ENCODE measurements at places on chromosomes 2 and 18.

DNA sequence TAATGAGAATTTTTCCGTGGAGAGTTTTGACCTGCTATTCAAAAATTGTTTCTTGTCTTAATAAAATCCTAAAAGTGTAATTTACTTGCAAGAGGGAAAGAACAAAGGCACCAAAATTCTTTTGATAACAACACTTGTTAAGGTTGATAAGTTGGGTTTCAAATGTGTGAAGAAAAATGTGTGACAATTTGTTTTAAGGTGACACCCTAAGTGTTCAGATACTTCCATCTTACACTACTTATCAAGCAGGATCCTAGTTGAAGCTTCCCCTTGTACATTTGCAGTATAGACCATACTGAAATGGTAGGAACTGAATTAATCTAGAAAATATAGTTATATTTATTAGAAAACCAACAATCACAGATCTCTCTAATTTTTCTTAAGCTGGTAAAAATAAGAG lies 204.6 kb downstream of the ARHGAP15 start:
- DNase-seq = no peak

DNA sequence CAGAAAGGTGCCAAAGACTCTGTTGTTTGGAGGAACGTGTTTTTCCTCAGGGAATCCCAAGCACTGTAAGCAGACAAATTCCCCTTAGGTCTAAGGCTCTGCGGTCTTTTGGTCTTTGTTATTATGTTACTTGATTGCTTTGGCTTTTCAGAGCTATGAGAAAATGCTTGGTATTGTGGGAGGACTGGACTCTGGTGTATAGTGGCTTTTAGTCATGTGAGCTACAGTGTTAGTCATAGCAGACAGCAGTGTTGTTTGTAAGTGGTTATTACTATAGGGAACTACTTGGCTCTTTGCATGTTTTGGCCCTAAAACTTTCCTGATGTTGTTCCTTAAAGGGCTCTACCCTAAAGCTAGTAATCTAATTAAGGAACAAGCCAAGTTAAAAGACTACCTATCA lies 956.2 kb upstream of the LRATD1 start:
- no peak for DNase-seq

- no peak for DNase-seq
Measured at GRCh38 chr2:27078267-27079194, at the start of gene EMILIN1. TSS of gene EMILIN1 (plus strand) at chr2:27078615. CDS start at chr2:27079066, 451 bp downstream.

- no peak for DNase-seq
Measured at GRCh38 chr18:3577281-3577855, 127.4 kb downstream of the TGIF1 start.

Data from activated CD4-positive, alpha-beta T cell treated with anti-CD3 and anti-CD28 coated beads, Interleukin-2, amount 50 U/mL, for 24 hours (primary cell).